ENCODE measurements at places on chromosomes 13 and 19. TPM values are rescaled to one million over a fixed set of nuclear protein-coding genes. Genes with fewer than 3 reads are reported as not detected.

The KIR2DL1 gene
- polyA plus RNA-seq, result not detected

The PIN1 gene
- polyA plus RNA-seq, result 124 TPM

The MAP4K1 gene
- polyA plus RNA-seq, result 22.0 TPM

The SERPINE3 gene
- 1.0 TPM for polyA plus RNA-seq

The RFPL4AL1 gene
- not detected for polyA plus RNA-seq

The TUBA3C gene
- not detected for polyA plus RNA-seq
